Type B pancreatic cell (in vitro differentiated cells): ENCODE measurements at places on chromosomes 3 and 15. TPM values are rescaled to one million over a fixed set of nuclear protein-coding genes. Genes with fewer than 3 reads are reported as not detected.

Gene GPR87
- total RNA-seq: 5.5 and 28.9 TPM in 2 replicates

DNA sequence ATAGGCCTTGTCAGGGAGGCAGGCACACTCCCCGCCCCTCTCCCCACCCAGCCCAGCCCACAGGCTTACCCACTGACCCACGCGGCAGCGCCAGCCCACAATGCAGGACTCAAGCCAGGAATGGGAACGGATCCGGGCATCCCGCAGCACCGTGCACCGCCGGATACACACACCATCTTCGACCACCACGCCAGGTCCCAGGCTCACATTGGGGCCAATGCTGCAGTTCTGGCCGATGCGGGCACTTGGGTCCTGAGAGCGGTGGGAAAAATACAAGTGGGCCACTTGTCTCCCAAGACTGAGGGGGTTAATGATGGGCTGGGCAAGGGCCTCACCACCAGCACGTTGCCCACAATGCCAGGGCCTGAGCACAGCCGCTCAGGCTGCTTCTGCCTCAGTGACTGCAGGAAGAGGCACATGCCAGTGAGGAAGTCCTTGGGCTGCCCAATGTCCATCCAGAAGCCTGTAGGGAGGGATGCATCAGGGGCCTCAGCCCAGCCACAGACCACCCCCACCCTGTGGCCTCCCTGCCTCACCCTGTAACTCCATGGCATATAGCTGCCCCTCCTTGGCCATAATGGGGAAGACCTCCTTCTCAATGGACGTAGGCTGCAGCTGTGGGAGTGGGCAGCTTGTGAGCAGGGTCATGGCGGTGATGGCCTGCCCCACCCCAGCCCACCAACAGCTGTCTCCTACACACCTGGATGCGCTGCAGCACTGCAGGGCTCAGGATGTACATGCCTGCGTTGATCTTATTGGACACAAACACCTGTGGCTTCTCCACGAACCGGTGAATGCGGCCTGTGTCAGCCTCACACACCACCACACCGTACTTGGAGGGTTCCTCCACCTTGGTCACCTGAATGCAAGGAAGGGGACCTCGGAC is 1.6 kb downstream of the GMPPB start:
- H3K27me3 ChIP-seq: no peaks in the 10 kb centered on the region
- peaks cover 13% of the 10 kb centered on the region for H3K4me1 ChIP-seq
- peak overlapping the region; percentile 95 for H3K4me3 ChIP-seq

DNA sequence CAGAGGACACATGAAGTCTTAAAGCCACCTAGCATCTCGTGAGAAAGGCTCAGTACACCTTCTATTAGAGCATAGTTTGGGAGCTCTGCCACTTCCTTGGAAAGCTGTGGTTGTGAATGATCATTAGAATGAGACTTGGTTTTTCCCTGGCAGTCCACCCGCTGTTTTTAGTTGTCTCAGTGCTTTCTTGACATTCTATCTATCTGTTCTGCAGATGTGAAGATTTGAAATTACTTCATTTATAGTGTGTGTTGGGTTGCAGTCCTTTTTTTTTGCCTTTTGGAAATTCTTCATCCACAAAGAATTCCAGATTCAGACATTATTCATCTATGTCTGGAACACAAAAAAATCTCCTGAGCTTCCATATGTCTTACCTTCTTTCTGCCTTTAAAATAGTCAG is 23.7 kb downstream of the PPP2R3A start:
- DNase-seq: no peak
- no peaks in the 10 kb centered on the region for H3K36me3 ChIP-seq
- H3K27me3 ChIP-seq: no peaks in the 10 kb centered on the region
- H3K4me3 ChIP-seq: no peak overlapping the region

DNA sequence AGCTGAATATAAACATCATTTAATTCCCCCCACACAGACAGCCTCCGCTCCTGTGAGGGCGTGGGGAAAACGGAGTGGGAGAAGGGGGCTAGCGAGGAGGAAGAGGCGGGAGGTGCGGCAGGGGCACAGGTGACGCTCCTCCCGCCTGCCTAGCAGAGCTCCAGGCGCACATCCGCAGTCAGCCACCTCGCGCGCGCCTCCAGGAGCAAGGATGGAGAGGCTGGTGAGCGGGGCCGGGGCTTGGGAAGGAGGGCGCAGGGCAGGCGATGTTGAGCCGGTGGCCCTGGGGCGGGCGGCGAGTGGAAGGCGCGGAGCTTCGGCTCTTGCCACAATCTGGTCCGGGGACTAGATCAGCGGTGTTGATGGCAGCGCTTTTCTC is at the start of gene CD200:
Gene CD200 (plus strand): TSS at position 155 of the 379 bp plus-strand sequence. CDS start 57 bp downstream, at position 212.
- peaks cover 12% of the 10 kb centered on the region for H3K4me1 ChIP-seq
- peak within 1 kb of the TSS; percentile 87 for H3K4me3 ChIP-seq
- H3K36me3 ChIP-seq: peaks cover 20% of the 10 kb centered on the region
- H3K27ac ChIP-seq: peak within 1 kb of the TSS; percentile 73
- DNase-seq: peak; percentile 83

DNA sequence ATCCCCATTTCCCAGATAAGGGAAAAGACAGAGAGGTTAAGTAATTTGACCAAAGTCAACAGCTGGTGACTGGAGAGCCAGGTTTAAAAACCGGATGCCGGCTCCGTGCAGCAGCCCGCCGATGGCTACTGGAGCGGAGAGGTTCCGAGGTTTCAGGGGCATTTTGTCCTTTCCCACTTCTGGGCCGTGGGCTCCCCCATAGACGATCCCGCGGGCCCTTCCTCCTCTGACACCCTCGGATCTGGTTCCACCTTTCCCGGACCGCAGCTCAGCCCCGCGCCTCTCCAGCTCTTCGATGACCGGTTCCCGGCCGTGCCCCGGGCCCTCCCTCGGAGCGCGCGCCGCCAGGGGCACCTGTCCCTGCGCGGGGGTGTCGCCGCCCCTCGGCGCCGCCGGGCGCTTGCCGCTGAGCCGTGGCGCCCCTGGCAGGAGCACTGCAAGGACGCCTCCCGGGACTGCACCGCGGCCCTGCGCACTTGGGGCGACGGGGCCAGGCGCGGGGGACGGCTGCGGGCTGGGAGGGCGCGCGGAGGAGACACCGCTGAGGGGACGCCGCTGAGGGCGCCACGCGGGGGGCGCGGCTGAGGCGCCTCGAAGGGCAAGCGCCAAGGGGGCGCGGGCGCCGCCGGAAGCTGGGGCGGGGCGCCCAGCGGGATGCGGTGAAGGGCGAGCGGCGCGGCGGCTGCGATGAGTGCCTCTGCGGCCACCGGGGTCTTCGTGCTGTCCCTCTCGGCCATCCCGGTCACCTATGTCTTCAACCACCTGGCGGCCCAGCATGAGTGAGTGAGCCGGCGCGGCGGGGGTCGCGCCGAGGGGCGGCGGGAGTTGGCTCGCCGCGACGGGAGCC is at the start of gene TM6SF1:
Gene TM6SF1 (plus strand): TSS at position 652 of the 847 bp plus-strand sequence. CDS start 36 bp downstream, at position 688.
- peaks cover 72% of the 10 kb centered on the region for H3K27me3 ChIP-seq
- no peak within 1 kb of the TSS for H3K27ac ChIP-seq
- H3K36me3 ChIP-seq: peaks cover 6% of the 10 kb centered on the region
- H3K4me3 ChIP-seq: peak within 1 kb of the TSS; percentile 81
- H3K4me1 ChIP-seq: no peaks in the 10 kb centered on the region

DNA sequence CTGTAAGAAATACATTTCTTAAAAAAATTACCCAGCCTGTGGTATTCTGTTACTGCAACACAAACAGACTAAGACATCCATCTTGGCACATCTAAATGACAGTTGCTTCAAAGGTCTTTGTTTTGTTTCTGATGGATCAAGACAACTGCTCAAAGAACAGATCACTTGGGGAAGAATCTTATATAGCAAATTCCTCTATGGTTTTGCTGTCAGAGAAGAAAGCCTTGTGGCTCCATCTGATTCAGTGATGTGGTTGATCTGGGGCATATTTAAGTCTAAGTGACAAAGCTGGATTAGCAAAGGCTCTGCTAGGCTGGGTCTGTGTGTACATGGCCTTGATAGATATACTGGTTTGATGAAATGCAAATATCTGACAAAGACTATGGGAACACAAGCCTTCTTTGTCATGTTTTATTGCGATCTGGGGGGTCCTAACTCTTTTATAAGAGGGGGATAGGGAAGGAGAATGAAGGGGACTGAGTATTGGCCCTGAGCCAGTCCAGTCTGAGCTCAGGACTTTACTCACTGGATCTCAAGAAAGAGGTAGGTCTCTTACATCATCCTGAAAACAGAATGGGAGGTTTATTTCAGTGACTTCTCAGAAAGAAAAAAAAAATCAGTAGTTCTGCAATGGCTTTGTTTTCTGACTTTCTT is 14.3 kb upstream of the LIMD1 start:
- H3K4me1 ChIP-seq: no peaks in the 10 kb centered on the region
- no peaks in the 10 kb centered on the region for H3K27me3 ChIP-seq
- H3K27ac ChIP-seq: no peak overlapping the region
- H3K36me3 ChIP-seq: peaks cover 5% of the 10 kb centered on the region
- DNase-seq: no peak

Gene SRGAP3
- total RNA-seq: 20.6 and 41.7 TPM in 2 replicates

DNA sequence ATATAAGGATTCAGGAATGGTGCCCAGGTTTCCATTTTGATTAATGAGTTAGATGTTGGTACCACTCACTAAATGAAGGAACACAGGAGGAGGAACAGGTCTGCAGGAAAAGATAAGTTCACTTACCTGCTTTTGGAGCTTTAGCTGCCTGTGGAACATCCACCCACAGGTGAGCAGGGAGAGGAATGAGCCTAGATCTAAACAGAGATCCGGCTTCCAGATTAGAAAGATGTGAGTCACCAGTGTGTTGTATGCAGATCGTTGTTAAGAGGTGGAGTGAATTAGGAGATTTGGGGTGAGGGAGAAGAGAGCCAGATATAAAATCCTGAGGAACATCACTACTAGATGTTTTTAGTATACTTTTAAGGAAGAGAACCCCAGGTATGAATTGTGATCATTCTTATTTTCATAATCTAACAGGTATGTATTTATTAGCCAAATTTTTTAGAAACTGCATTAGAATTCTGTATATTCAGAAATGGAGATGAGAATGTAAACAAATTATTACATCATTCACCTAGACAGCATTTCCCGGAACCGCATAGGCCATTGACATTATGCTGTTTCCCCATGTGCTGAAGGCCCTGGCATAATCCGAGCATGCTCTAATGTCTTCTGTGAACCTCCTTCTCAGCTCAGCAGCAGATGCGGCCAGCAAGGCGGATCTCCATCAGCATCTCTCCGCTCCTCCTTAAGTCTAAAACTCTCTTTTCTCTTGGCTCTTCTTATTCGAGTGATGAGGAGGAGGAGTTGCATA is 118.2 kb downstream of the KLHL25 start:
- H3K36me3 ChIP-seq: peaks cover 18% of the 10 kb centered on the region
- no peak for DNase-seq
- H3K4me3 ChIP-seq: no peak overlapping the region
- H3K27ac ChIP-seq: no peak overlapping the region

- H3K27me3 ChIP-seq: no peaks in the 10 kb centered on the region
- H3K4me3 ChIP-seq: no peak overlapping the region
- no peaks in the 10 kb centered on the region for H3K4me1 ChIP-seq
- DNase-seq: no peak
Observed at GRCh38 chr15:40182358-40183029, 21.6 kb downstream of the BUB1B start.

Gene TBCCD1
- total RNA-seq: 11.0 and 16.6 TPM in 2 replicates

DNA sequence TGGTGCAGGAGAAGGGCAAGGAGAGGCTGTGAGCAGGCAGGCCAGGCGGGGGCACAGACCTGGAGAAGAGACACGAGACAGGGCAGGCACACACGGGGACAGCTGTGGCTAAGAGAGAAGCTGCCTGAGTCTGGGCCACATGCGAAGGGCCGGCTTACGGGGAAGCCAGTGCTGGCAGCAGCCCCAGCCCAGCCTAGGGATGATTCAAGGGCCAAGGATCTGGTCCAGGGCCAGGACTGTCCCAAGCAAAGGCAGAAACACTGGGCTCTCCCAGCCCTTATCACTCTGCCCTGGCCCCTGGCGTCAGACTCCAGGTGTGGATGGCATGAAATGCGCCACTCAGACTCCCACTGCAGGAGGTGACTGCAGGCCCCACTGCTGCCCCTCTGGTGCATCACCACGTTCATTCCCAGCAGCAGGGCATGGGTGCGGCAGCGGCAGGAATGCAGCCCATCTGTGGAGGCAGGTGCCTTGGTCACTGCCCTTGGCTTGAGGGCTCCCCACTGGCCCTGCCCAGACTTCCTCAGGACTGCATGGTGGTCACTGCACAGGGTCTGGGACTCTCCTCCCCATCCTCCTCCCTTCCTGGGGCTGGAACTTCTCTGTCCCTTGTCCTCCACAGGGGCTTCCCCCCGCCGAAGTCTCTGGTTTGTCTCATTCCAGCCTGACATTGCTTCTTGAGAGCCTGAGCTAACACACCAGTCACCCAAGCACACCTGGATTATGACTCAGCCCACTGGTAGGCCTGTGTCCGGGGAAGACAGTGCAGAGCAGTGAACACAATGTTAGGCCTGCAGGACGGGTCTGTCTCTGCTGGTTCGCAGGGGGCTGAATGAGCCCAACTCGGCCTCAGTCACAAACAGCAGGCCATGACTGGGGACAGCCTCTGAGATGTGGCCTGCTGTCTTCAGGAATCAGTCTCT is 69.3 kb downstream of the TBC1D2B start:
- H3K27ac ChIP-seq: no peak overlapping the region
- no peak for DNase-seq
- peaks cover 22% of the 10 kb centered on the region for H3K4me1 ChIP-seq
- H3K36me3 ChIP-seq: peaks cover 15% of the 10 kb centered on the region
- no peak overlapping the region for H3K4me3 ChIP-seq
- H3K27me3 ChIP-seq: no peaks in the 10 kb centered on the region

Gene NRG4
- total RNA-seq: 2.4 and 3.6 TPM in 2 replicates

GRCh38 chr3:193833592-193833991 is 240.6 kb downstream of the OPA1 start:
- no peaks in the 10 kb centered on the region for H3K27me3 ChIP-seq
- no peak for DNase-seq
- H3K36me3 ChIP-seq: no peaks in the 10 kb centered on the region
- peaks cover 38% of the 10 kb centered on the region for H3K4me1 ChIP-seq
- peak overlapping the region; percentile 20 for H3K27ac ChIP-seq

- no peak for DNase-seq
- no peak overlapping the region for H3K27ac ChIP-seq
Observed at GRCh38 chr3:197613199-197613598, 57.4 kb upstream of the BDH1 start.

Gene DLG1
- 91.0 and 95.9 TPM in 2 replicates for total RNA-seq

DNA sequence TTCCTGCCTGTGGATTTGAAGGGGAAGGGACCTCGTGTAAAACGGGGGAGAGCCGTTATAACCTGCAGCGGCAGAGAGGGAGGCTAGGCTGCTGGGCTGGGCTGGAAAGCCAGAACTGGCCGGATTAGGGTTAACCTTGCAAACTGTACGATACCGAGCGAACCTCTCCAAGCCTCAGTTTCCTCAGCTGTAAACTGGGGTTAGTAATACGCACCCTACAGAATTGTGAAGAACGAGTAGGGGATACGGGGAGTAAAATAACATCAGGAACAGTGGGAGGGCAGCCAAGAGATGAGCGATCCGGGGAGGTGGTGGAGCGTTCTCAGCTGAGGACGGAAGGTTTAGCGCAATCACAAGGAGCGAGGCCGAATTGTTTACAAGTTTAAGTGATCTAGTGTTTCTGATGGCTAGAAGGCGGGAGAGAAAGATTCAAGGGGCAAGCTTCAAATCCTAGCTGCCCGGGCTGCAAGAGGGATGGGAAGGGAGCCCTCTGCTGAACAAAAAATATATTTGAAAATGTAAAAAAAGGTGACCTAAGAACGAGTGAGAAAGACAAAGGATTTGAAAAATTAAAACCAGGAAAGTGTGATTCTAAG is 768 bp upstream of the SEMA5B start:
- peaks cover 15% of the 10 kb centered on the region for H3K4me1 ChIP-seq
- H3K27ac ChIP-seq: peak overlapping the region; percentile 24
- no peak for DNase-seq
- H3K4me3 ChIP-seq: peak overlapping the region; percentile 86
- peaks cover 60% of the 10 kb centered on the region for H3K27me3 ChIP-seq

GRCh38 chr15:53758412-53758811 is 1.1 kb downstream of the WDR72 start:
- no peak overlapping the region for H3K27ac ChIP-seq
- no peaks in the 10 kb centered on the region for H3K4me1 ChIP-seq
- H3K4me3 ChIP-seq: peak overlapping the region; percentile 62
- H3K36me3 ChIP-seq: no peaks in the 10 kb centered on the region
- no peak for DNase-seq
